ENCODE measurements at places on chromosomes 4 and X.

DNA sequence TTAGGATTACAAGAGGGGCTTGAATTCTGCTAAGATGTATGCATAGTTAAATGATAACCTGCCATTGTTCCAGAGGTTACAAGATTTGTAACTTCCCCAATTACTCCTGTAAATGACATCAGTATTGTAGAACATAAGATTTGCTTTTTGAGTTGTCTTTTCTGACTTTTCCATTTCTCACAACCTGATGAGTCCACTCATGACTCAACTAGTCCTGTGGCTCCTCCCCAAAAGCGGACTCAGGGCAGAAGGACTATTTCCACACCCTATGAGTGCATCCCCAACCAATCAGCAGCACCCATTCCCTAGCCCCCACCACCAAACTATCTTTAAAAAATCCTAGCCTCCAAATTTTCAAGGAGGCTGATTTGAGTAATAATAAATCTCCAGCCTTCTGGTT lies 54.7 kb downstream of the HOPX start:
- no peak for DNase-seq

- no peak for DNase-seq
Measured at GRCh38 chr4:13088726-13089658, 395.1 kb downstream of the RAB28 start.

- no peak for DNase-seq
Measured at GRCh38 chr4:177473991-177474390, 31.8 kb upstream of the AGA start.

- DNase-seq, result peak; percentile 40
Measured at GRCh38 chr4:143581331-143581946, 67.9 kb downstream of the SMARCA5 start.

DNA sequence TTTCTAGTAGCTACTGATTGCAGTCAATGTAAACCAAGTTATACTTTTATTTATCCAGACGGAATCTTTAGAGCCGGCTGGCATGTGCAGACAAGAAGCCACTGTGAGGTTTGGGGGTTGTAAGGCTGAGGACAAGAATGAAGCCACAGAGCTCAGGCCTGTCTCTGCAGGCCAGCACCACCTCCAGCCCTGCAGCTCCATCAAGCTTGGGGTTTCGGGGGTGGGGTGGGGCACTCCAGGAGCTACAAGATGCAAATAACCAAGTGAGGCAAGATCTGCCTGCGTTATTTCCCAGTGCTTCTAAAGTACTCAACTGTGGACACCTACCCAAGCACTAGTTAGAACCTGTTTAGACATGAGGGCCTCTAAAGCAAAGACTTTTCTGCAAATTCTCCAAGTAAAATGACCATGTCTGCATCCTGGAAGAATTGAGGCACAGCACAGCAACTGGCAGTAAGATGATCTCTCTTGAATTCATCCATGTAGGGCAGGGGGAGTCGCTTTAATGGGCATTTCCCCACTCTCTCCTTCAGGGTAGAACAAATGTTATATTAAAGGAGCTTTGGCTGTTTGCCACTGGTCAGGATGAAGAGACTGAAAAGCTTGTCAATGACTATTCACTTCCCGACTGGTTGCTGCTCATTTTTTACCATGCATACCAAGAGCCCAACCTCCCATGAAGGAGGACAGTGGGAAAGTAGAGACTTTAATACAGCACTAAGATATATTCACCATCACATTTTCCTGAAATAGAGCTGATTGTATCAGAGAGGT lies 222.5 kb downstream of the MGST2 start:
- no peak for DNase-seq

Data from COR-L47 (cell line).